ENCODE measurements at places on chromosomes 5 and 9.
A peak's percentile ranks its signal among the peaks of the same experiment; 100 is the strongest.

DNA sequence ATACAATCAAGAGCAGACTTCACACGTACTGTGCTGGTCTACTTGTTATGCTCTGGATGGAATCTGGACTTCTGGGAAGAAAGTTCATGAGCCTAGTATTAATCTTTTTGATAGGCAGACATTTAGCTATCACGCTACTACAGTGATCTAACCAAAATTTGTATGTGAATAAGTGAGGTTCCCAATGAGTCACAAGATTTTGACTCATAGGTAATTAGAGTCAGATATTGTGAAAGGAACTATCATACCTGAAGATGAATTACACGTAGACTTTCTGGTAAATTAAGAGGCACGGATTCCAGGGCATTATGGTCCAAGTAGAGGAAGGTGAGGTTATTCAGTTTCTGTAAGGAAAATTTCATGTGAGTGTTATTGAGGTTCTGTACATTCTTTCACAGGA lies 18.4 kb downstream of the OGN start:
- DNase-seq = no peak

DNA sequence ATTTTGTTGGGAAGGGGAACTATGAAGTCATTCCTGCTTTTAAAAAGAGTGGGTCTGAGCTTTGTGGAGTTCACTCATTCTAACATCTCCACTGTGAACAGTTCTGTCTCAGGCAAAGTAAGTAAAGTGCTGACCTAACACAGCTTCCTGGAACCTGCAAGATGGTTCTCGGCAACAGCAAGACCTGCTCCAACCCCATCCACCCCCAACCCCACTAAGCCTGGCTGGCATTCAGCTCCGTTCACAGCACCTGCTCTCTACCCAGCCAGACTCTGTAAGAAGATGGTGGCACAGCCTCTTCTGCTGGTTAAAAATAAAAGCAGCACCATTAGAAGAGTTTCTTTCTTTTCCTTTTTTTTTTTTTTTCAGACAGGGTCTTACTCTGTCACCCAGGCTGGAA lies 42.0 kb downstream of the EPB41L4B start:
- no peak for DNase-seq

DNA sequence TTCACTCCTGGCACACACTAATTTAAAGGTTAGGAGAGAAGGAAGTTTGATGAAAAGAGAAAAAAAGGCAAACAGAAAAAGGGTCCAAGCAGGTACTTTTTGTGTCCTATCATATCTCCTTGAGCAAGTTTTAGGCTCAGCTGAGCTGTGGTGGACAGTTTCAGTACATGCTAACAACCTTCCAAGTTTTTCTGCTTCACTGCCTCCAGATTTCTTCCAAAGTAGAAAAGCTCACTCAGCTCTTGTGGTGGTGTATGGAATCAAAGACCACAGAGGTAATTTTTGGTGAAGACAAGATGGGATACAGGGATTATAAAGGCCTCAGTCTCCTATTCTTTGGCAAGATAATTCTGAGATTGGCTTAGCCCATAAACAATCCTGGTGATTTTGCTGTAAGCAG lies 921.8 kb downstream of the NR2F1-AS1 start:
- DNase-seq = no peak

DNA sequence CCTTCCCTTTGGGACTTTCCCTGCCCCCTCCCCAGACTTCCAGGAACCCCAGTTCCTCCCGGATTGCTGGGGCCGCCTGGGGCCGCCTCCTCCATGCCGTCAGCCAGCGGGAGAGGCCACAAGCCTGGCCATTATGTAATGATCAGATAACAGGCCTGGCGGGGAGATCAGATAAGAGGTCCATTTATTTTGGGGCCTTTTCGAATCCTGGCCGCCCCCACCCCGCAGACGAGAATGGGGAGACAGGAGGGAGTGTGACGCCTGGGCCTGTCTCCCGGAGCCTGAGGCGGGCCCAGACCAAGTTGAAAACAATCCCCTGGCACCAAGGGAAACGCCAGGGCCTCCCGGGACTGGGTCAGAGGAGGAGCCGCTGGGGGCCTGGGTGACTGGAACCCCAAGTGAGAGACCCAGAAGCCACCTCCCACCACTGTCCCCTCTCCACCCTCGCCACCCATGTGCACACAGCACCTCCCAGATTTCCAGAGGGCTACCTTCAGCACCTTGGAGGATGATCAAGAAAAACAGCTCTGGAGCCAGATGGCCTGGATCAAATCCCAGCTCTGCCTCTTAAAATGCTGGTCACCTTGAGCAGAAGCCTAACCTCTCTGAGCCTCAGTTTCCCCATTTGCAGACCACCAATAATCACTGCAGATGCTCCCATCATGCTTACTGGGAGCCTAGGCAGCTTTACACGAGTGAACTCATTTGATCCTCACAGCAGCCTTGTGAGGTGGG lies 7.8 kb downstream of the ENG start:
- no peak for DNase-seq

GRCh38 chr9:124869466-124869985 lies 7.6 kb downstream of the ARPC5L start:
- DNase-seq = peak; percentile 29

- DNase-seq = no peak
Measured at GRCh38 chr9:97535771-97536170, 34.3 kb downstream of the TMOD1 start.

- DNase-seq = no peak
Measured at GRCh38 chr9:77901018-77901417, 130.6 kb downstream of the GNAQ start.

DNA sequence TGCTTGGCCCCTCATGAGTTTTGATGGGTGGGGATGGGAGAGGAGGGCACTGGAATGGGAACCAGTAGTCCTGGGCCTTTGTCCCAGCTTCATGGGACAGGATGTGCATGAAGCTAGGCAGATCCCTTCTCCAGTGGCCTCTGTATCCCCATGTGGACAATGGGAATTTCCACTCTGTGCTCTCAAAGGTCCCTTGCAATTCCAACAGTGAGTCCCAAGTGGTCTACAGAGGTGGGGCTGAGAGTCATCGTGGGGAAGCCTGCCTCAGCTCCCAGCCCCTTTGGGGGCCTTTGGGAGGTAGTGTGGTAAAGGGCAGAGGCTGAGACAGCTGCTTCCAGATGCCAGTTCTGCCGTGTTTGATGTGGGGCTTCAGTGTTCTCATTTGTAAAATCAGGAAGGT lies 1.9 kb upstream of the PHYHD1 start:
- no peak for DNase-seq

- DNase-seq = no peak
Measured at GRCh38 chr5:170438581-170438980, 49.4 kb upstream of the KCNMB1 start.

GRCh38 chr5:119596046-119596445 lies 33.3 kb upstream of the FAM170A start:
- DNase-seq = no peak

DNA sequence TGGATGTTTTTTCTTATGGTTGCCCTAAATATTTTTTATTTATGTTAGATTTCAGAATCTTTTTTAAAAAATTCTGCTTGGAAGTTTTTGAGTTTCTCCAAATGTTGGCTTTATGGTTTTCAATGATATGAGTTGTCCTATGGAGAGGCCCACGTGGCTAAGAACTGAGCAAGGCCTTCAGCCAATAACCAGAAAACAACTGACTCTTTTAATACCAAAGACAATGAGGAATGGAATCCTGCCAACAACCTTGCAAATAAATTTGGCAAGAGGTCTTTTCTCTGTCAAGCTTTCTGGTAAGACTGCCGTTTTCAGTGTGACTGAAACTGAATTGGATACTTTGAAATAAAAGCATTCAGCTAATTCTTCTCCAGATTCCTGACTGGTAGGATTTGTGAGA lies 1740.1 kb upstream of the WWC1 start:
- no peak for DNase-seq

DNA sequence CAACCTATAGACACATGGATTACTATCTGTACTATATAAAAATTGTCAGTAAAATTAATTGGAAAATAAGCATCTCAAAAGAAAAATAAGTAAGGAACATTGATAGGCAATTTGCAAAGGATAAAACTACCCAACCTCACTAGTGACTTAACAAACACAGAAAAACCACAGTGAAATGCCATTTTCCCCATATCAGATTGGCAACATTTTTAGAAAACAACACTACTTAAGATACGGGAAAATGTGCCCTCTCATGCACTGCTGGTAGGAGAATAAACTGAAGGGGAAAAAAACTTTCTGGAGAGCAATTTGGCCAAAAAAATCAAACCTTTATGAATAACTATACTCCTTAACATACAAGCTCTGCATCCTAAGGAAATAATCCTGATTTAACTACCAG lies 254.0 kb downstream of the DEPDC1B start:
- DNase-seq = no peak
